Fibroblast of lung (primary cell): ENCODE measurements at places on chromosomes 1 and 21. TPM values are rescaled to one million over a fixed set of nuclear protein-coding genes. Genes with fewer than 3 reads are reported as not detected.

DNA sequence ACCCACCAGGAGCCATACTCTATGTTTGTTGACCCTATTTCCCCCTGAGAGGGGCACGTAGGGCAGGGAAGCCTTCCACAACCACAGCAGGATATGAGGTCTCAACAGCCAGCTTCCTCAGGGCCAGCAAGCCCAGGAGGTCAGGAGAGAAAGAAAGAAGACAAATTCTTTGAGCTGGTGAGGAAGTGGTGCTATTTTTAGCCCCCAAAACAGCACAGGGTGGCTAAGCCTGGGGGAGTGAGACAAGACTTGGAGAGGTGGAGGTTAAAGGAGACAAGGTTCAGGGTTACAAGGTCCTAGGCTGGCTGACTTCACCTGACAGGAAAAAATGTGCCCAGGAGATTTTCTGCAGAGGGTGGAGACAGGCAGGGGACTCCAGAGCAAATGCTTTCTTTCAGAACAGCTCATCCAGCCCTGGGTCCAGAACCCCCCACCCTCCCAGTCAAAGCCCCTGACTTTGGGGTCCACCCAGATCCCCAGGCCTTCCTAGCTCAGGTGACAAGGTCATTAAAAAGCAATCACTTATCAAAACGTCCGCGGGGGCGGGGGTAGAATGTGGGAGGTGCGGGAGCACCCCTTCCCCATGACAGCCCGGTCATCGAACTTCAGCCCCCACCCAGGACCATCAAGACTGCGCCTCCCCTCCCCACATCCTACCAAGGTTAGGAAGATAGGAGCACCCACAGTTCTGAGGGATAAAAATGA is 1.3 kb downstream of the SV2A start:
- no peaks in the 10 kb centered on the region for H3K27me3 ChIP-seq
- no peak overlapping the region for H3K27ac ChIP-seq
- H3K4me3 ChIP-seq, result peak overlapping the region; percentile 85
- no peak for DNase-seq
- peaks cover 4% of the 10 kb centered on the region for H3K4me1 ChIP-seq

DNA sequence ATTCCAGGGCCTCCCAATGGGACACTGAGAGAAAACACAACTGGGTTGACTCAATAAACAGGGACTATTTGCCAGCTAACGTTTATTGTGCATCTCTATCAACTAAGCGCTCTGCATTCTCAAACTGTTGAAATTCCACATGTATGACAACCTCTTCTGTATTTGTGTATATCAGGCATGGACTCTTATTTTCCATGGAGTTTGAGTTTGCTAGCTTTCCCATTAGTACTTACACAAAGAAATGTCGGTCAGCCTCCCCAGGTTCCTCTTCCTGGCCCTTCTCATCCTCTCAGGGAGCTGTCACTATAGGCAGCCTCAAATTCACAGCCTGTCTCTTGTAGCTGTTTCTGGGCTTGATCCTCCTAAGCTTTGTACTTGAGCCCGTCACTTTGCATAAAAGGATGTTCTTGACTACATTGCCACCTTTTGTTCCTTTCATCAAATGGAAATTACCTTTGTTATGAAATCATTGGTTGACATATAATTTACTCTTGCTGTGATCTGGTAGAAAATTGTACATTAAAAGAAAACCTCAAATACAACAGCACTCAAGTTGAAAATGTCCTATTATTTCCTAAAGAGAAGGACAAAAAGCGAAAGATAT is 60.0 kb upstream of the NTPCR start:
- H3K4me1 ChIP-seq, result no peaks in the 10 kb centered on the region
- H3K27me3 ChIP-seq, result no peaks in the 10 kb centered on the region
- no peaks in the 10 kb centered on the region for H3K36me3 ChIP-seq
- H3K27ac ChIP-seq, result no peak overlapping the region
- H3K4me3 ChIP-seq, result no peak overlapping the region

- no peak overlapping the region for H3K27ac ChIP-seq
- peak; percentile 21 for DNase-seq
- H3K27me3 ChIP-seq, result no peaks in the 10 kb centered on the region
These were observed 543.0 kb upstream of the B3GALT2 start for GRCh38 chr1:193729429-193729828.

- no peak overlapping the region for H3K4me3 ChIP-seq
- no peaks in the 10 kb centered on the region for H3K4me1 ChIP-seq
- no peak for DNase-seq
- H3K27ac ChIP-seq, result no peak overlapping the region
These were observed 451.4 kb downstream of the PTPRU start for GRCh38 chr1:29687601-29688244.

CAPN8 gene
- total RNA-seq, result not detected in 2 replicates

GRCh38 chr1:180909462-180909976 is 3.2 kb upstream of the KIAA1614 start:
- peaks cover 5% of the 10 kb centered on the region for H3K4me1 ChIP-seq
- no peaks in the 10 kb centered on the region for H3K27me3 ChIP-seq
- no peak for DNase-seq
- H3K4me3 ChIP-seq, result no peak overlapping the region
- H3K27ac ChIP-seq, result no peak overlapping the region
- H3K36me3 ChIP-seq, result no peaks in the 10 kb centered on the region

ARHGEF2 gene
- total RNA-seq, result 208 and 276 TPM in 2 replicates

CELA3A gene
- total RNA-seq, result not detected in 2 replicates

DNA sequence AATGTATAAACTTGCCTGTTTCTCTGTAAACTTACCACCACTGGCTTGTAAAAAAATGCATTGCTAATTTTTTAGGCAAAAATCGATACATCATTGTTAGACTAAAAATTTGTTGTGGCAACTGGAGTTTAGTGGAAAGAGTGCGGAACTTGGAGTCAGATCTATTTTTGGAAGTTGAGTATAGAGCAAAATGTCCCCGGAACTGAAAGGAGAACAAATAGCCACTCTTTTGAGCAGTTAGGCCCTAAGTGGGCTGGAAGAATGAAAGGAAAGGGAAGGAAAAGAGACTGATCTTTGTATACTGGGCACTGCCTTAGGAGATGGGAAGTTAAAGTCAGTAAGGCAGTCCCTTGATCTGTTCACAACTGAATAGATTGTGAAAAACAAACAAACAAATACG is 30.2 kb downstream of the OPTC start:
- no peak for DNase-seq
- peaks cover 19% of the 10 kb centered on the region for H3K4me1 ChIP-seq
- H3K27me3 ChIP-seq, result no peaks in the 10 kb centered on the region
- no peak overlapping the region for H3K4me3 ChIP-seq
- H3K27ac ChIP-seq, result no peak overlapping the region

PLA2G2F gene
- total RNA-seq, result not detected in 2 replicates

DNA sequence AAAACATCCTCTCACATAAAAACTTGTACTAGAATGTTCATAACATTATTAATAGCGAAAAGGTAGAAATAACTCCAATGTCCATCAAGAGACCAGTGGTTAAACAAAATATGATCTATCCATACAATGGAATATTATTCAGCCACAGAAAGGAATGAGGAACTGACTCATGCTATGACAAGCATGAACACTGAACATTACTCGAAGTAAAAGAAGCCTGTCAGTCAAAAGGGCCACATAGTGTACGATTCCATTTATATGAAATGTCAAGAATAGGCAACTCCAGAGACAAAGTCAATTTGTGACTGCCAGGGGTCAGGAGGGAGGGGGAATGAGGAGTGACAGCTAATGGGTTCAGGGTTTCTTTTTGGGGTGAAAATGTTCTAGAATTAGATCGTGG is 2.3 kb downstream of the VPS26C start:
- H3K4me1 ChIP-seq, result no peaks in the 10 kb centered on the region
- no peak for DNase-seq
- no peaks in the 10 kb centered on the region for H3K36me3 ChIP-seq
- H3K27ac ChIP-seq, result no peak overlapping the region
- H3K27me3 ChIP-seq, result no peaks in the 10 kb centered on the region

- DNase-seq, result no peak
- no peaks in the 10 kb centered on the region for H3K4me1 ChIP-seq
These were observed 15.4 kb downstream of the TTLL10 start for GRCh38 chr1:1189111-1189510.

CYP2J2 gene
- total RNA-seq, result under 0.01 and 0.17 TPM in 2 replicates

FAM131C gene
- 0.26 and 0.50 TPM in 2 replicates for total RNA-seq

AMY2B gene
- total RNA-seq, result 3.6 and 4.0 TPM in 2 replicates

- no peak overlapping the region for H3K27ac ChIP-seq
- H3K4me3 ChIP-seq, result no peak overlapping the region
- DNase-seq, result no peak
- no peaks in the 10 kb centered on the region for H3K36me3 ChIP-seq
These were observed 12.2 kb downstream of the MSTO1 start for GRCh38 chr1:155622191-155622590.

DNA sequence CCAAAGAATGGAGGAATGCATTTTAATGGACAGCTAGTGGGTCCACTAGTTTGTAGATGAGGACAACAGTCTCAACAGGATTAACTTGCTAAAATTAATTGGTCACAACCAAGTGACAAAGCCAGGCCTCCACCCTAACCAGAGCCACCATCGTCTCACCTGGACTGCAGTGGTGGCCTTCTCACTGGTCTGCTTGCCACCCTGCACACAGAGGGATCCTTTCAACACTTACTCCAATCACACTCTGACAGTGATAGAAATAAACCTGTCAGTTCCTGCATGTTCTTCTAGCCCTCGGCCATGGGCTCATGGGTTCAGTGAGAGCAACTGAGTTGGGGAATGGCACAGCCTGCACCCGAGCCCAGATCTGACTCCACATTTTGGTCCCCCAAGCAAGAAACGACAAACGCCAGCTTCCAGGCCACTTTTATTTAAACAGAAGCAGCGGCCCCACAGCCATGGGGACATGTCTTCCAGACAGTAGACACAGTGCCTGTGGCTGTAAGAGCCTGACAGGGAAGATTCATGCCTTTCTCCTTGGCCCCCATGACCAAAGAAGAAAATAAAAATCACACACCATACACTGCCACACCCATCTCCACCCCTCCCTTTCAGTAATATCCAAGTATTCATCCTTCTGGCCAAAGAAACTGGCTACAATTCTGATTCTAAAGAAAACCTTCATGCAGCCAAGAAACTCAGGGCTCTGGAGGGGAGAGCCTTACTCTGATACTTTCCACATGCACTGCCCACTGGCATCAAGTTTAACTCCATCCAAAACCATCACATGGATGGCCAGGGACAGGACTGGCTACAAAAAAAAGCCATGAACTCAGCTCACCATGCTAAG is 37.6 kb downstream of the DHCR24 start:
- peak; percentile 35 for DNase-seq
- H3K4me1 ChIP-seq, result peaks cover 6% of the 10 kb centered on the region
- no peak overlapping the region for H3K4me3 ChIP-seq
- H3K27me3 ChIP-seq, result no peaks in the 10 kb centered on the region
- no peak overlapping the region for H3K27ac ChIP-seq
- peaks cover 27% of the 10 kb centered on the region for H3K36me3 ChIP-seq

- H3K4me3 ChIP-seq, result no peak overlapping the region
- DNase-seq, result no peak
- no peak overlapping the region for H3K27ac ChIP-seq
- no peaks in the 10 kb centered on the region for H3K27me3 ChIP-seq
- no peaks in the 10 kb centered on the region for H3K4me1 ChIP-seq
These were observed 45.1 kb upstream of the BMP8B start for GRCh38 chr1:39833621-39834385.

AMY1C gene
- total RNA-seq, result not detected in 2 replicates

- peaks cover 2% of the 10 kb centered on the region for H3K4me1 ChIP-seq
- no peaks in the 10 kb centered on the region for H3K27me3 ChIP-seq
- H3K27ac ChIP-seq, result no peak overlapping the region
- DNase-seq, result no peak
- H3K4me3 ChIP-seq, result no peak overlapping the region
These were observed 15.1 kb downstream of the KIAA1614 start for GRCh38 chr1:180927841-180928240.

DNA sequence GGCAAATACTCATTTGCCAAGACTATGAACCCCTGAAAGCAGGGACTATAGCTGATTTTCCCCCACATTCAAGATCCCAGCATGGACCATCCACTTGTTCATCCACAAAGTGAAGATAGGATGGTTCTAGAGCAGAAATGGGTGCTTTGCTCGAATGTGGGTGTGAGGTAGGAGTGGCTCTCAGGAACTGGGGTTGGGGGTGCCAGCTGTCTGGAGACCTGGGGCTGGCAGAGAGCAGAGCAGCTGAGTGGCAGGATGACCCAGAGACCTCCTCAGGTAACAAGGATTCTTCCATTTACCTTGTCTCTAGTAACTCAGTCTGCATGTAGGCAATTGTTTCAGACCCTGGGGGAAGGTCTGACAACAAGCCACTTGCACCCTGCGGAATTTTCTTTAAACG is 6.0 kb downstream of the S100A9 start:
- peaks cover 9% of the 10 kb centered on the region for H3K27me3 ChIP-seq
- H3K4me3 ChIP-seq, result no peak overlapping the region
- H3K4me1 ChIP-seq, result no peaks in the 10 kb centered on the region

DNA sequence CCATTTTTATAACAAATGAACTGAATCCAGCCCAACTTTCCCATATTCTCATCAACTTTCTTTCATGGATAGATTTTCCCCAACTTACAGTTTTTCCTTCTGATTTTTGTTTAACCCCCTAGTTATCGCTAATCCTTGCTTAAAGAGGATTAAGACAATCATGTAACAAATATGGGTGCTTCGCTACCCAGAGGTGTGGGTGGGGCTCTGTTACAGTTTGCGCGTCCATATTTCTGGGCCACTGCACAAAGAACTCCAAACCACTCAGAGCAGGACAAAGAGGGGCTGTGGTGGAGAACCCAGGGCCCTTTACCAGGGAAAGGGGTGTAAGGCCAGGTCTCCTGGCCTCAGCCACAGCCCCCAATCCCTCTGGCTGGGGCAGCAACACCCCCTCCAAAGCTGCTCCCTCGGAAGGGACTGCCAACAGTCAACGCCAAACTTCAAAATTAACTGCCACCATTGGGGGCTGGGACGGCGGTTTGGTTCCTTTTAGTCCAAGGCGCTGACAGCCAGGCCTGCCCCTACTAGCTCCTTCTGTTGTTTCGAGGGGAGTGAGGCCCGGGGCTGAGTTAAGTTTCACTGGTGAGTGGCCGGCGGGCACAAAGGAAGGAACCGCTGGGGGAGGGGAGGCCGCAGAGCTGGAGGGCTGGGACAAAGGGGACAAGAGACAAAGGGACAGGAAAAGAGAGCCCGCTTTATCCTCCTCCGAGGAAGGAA is 27.9 kb downstream of the SSBP3 start:
- H3K27me3 ChIP-seq, result no peaks in the 10 kb centered on the region
- no peaks in the 10 kb centered on the region for H3K36me3 ChIP-seq
- H3K4me3 ChIP-seq, result no peak overlapping the region
- peaks cover 8% of the 10 kb centered on the region for H3K4me1 ChIP-seq
- DNase-seq, result no peak
- H3K27ac ChIP-seq, result no peak overlapping the region

PADI3 gene
- not detected in 2 replicates for total RNA-seq

TLCD4 gene
- 0.51 and 2.1 TPM in 2 replicates for total RNA-seq

DNA sequence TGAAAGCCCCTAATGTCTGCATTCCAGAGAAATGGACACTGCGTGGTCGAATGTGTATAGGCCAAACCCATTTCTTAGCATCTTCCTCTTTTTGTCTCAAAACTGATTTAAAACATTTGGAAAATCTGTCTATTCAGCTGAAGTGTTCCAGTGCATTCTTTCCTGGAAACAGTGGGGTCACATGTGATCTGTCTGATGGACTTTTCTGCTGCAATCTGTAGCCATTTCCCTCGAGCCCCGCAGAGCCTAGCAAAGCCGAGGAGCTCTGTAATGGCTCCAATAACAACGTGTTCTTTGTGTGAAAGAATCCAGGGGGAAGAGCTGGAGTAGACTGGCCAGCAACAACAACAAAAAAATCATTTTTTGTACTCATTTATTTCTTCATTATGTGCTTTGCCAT is 329.3 kb downstream of the BARHL2 start:
- no peaks in the 10 kb centered on the region for H3K36me3 ChIP-seq
- no peak overlapping the region for H3K27ac ChIP-seq
- no peak overlapping the region for H3K4me3 ChIP-seq
- no peaks in the 10 kb centered on the region for H3K4me1 ChIP-seq

CELA2B gene
- not detected in 2 replicates for total RNA-seq
